ENCODE measurements at places on chromosomes 1 and 21. TPM values are rescaled to one million over a fixed set of nuclear protein-coding genes. Genes with fewer than 3 reads are reported as not detected.

DISP3 gene
- under 0.01 TPM for total RNA-seq

HES3 gene
- total RNA-seq, result not detected

ST6GALNAC5 gene
- 1.5 TPM for total RNA-seq

NR1I3 gene
- total RNA-seq, result not detected

VANGL2 gene
- not detected for total RNA-seq

TTLL7 gene
- 2.7 TPM for total RNA-seq

NUF2 gene
- total RNA-seq, result 21.8 TPM

ARHGAP29 gene
- 212 TPM for total RNA-seq

IRF6 gene
- 36.4 TPM for total RNA-seq

HHIPL2 gene
- not detected for total RNA-seq

FRRS1 gene
- total RNA-seq, result 4.6 TPM

DMBX1 gene
- total RNA-seq, result not detected

ATP1A2 gene
- not detected for total RNA-seq

TNFRSF1B gene
- total RNA-seq, result 20.8 TPM

C4BPA gene
- not detected for total RNA-seq

SH2D1B gene
- not detected for total RNA-seq

AVPR1B gene
- total RNA-seq, result not detected

USH2A gene
- not detected for total RNA-seq

RHBDL2 gene
- total RNA-seq, result not detected

SCP2 gene
- 197 TPM for total RNA-seq

ABCG1 gene
- 20.2 TPM for total RNA-seq

SYCP1 gene
- total RNA-seq, result not detected

CRNN gene
- not detected for total RNA-seq

ASAP3 gene
- total RNA-seq, result 7.1 TPM

DEPDC1 gene
- 21.1 TPM for total RNA-seq

PDZK1IP1 gene
- not detected for total RNA-seq

XPR1 gene
- 21.9 TPM for total RNA-seq

TTC22 gene
- not detected for total RNA-seq

OR2G3 gene
- not detected for total RNA-seq

PTPRC gene
- 0.15 TPM for total RNA-seq

RPTN gene
- total RNA-seq, result not detected

UBL4B gene
- not detected for total RNA-seq
